ENCODE measurements at places on chromosomes 1 and 21.

- DNase-seq: no peak
Observed at GRCh38 chr1:178864326-178864725, 6.6 kb downstream of the ANGPTL1 start.

- DNase-seq: no peak
Observed at GRCh38 chr1:20115479-20115878, 3.9 kb downstream of the PLA2G2D start.

DNA sequence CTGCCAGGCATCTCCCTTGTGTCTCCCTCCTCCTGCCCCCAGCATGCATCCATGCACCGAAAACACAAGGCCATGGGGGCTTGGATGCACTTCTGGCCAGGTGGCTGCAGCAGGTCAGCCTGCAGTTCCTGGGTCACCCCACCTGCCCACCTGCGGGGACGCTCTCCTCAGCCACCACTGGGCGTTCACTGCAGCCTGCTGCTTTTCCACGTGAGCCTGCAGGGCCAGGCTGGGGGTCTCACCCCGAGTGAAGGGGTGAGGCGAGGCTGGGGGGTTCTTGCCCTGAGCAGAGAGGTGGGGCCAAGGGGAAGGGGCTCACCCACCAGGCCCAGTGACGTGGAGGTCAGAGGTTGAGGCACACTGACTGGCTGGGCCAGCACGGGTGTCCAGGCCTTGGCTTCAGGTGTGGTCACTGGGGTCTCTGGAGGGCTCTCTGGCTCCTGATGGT lies 64.6 kb downstream of the WNT9A start:
- no peak for DNase-seq

- DNase-seq: no peak
Observed at GRCh38 chr1:208985231-208985630, 598.3 kb upstream of the CAMK1G start.

GRCh38 chr1:86429122-86429725 lies 5.3 kb downstream of the CLCA2 start:
- no peak for DNase-seq

- no peak for DNase-seq
Observed at GRCh38 chr1:108669679-108670078, 8.8 kb upstream of the HENMT1 start.

DNA sequence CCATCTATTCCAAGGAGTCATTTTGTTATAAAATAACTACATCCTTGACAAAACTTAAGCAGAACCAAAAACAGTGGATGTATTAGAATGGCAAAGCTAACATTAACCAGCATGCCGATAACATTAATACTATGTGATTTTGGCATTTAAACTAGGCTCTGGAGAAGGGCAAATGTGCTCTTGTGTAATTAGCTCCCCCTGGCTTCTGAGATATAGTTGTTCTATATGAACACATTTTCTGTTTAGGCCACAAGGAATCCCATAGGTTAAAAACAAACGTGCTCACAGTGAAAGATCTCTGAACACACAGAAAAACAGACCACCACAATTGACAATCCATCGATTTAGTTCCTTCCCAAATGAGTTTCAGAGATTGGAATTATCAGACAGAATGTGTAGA lies 57.4 kb upstream of the TARS2 start:
- no peak for DNase-seq

GRCh38 chr1:185073725-185074124 lies 28.4 kb downstream of the RNF2 start:
- no peak for DNase-seq

DNA sequence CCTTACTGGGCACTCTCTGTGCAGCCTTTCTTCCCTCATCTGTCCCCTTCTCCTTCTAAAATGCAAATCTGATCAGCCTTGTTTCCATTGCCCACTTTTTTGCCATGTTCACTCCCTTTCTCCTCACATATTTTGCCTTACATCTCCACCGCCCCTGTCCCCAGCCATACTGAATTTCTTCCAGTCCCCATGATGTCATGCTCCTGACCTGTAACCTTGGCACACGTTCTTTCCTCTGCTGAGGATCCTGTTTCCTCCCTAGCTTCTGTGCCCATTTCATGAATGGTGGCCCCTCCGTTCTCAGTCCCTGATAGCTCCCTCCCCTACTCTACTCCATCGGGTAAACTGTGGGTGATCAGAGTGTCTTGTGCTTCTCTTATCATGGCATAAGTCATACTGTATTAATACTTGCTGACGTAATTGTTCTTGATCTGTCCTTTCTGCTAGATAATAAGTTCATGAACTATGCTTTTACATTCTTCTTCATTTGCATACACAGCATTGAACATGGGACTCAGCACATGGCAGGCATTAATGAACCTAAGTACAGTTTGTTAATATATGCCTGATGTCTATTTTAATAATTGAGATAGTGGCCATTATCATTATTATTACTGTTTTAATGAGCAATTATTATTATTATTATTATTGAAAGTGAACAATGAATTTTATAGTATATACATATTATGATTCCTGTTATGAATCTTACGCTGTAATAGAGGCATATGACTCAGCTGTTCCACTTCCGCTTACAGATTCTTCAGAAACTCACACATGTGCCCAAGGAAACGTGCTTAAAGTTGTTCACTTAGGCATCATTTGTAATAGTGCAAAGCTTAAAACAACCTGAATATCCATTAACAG lies 28.5 kb downstream of the MAP3K21 start:
- DNase-seq: no peak

DNA sequence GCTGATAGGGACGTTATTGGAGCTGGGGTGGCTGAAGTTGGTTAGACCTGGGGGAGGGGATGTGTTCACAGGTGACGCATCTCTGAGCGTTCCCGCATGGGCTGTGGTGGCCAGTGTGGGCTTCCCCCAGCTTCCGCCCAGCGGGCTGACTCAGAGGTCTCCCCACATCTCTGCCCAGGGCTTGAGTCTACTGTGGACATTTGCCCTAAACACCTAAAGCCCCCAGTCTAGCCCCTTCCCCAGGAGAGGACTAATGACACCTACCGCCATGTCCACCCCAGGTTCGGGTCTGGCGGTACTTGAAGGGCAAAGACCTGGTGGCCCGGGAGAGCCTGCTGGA lies 2.0 kb downstream of the AGRN start:
- no peak for DNase-seq

- no peak for DNase-seq
Observed at GRCh38 chr21:21373969-21374368, 375.8 kb downstream of the NCAM2 start.

GRCh38 chr1:234585330-234586055 lies 24.5 kb downstream of the IRF2BP2 start:
- DNase-seq: no peak

GRCh38 chr1:192087334-192087733 lies 70.9 kb upstream of the RGS18 start:
- no peak for DNase-seq

DNA sequence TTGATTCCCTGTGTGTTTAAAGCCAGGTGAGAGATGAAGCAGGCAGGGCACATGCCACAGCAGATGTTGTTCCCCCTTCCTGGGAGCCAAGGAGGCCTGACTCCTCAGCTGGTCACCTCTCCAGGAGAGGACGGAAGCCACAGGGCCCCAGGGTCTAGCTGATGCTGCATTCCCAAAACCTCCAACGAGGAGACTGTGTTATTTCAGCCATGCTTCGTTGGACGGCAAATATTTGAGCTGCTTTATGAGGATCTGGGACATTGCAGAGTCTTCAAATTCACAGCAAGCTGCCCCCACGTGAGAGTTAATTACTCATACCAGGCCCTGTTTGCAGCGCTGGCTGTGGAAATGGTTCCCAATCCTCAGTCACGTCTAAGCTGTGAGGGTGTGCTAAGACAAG lies 85.3 kb downstream of the CDC7 start:
- DNase-seq: no peak

DNA sequence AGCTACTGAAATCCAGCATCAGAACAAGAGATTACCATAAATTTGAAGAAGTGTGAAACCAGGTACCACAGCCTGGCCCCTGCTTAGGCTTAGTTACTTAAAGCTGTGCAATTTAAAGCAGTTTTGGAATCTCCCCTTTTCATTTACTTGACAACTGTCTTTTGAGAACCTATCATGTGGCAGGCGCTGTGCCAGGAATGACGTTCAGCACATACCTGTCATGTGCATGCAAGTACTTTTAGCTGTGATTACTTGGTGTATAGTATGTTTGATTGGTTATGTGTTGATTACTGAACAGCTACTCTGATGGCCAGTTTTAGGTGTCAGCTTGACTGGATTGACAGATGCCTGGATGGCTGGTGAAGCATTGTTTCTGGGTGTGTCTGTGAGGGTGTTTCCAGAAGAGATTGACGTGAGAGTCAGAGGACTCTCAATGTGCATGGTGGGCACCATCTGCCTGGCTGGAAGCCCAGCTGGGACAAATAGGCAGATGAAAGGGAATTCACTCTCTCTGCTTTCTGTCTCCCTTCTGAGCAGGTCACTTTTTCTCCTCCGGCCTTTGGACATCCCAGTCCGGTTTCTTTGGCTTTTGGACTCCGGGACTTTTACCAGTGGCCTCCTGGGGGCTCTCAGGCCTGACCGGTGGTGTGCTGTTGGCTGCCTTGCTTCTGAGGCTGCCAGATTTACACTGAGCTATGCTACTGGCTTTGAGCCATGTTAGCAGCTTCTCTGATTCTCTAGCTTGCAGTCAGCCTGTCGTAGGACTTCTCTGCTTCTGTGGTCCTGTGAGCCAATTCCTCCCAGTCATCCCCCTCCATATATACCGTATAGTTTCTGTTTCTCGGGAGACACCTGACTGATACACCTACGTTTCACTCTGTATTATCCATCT lies 178.0 kb downstream of the RYR2 start:
- DNase-seq: no peak

GRCh38 chr1:29453502-29454240 lies 217.3 kb downstream of the PTPRU start:
- DNase-seq: peak; percentile 21

- DNase-seq: peak; percentile 0
Observed at GRCh38 chr1:90501281-90501680, 215.8 kb downstream of the BARHL2 start.

GRCh38 chr1:243667591-243667990 lies 182.5 kb downstream of the AKT3 start:
- DNase-seq: no peak

GRCh38 chr1:161085165-161085564 lies 4.2 kb downstream of the NECTIN4 start:
- DNase-seq: no peak

- DNase-seq: no peak
Observed at GRCh38 chr1:177656598-177656997, 313.3 kb downstream of the SEC16B start.

DNA sequence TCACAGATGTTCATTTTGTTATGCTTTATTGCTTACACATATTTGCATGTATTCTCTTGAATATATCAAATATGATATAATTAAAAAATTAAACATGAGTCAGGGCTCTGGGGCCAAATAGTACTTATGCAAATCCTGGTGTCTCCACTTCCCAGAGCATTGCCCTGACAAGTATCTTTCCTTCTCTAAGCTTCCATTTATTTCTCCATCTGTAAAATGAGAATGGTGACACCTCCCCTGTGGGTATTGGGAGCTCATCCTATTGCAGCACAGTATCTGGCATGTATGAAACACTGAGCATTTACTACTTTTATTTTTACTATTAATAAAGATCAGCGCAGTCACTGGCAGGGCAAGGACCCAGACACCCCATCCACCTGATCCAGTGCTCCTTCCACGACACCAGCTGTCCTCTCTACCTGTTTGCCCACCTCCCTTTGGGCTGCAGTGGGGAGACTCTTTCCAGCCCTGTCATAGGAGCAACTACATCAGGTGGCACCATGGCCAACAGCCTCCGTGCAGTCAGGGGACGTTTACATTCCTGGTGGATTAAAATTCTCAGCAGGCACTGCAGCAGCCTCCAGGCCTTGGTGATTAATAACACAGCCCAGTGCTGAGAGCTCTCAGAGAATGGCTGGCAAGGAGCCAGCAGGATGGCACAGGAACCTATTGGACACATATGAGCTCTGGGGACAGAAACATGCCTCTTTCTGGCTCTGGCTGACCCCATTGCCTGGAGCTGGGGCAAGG lies 113.0 kb downstream of the DMRTB1 start:
- DNase-seq: peak; percentile 9

- no peak for DNase-seq
Observed at GRCh38 chr1:63343922-63344321, 21.6 kb downstream of the FOXD3 start.

DNA sequence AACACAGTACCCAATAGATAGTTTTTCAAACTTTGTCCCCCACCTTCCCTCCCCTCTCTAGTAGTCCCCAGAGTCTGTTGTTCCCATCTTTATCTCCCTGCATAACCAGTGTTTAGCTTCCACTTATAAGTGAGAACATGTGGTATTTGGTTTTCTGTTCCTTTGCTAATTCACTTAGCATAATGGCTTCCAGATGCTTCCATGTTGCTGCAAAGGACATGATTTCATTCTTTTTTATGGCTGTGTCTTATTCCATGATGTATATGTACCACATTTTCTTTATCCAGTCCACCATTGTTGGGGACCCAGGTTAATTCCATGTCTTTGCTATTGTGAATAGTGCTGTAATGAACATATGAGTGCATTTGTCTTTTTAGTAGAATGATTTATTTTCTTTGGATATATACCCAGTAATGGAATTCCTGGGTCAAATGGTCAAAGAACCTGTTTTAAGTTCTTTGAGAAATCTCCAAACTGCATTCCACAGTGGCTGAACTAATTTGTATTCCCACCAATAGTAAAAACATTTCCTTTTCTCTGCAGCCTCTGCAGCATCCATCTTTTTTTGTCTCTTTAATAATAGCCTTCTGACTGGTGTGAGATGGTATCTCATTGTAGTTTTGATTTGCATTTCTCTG lies 126.0 kb downstream of the AK5 start:
- no peak for DNase-seq
